ENCODE measurements at places on chromosomes 13 and 19.

GRCh38 chr19:33417751-33418150, 44.2 kb downstream of the CEBPG start:
- DNase-seq: no peak

DNA sequence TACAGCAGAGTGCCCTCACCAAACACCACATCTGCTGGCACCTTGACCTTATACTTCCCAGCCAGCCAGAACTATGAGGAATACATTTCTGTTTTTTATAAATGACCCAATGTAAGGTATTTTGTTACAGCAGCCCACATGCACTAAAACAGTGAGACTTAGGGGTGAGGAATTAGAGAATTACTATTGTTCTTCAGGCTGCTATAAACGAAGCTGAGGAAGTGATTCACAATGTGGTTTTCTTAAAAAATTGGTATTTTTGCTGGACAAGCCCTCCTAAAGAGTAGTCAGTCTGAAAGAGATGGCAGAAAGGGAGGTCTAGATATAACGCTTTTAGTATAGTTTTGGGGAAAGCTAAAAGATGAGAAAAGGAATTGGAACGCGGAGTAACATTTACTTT, 101.0 kb downstream of the SLITRK6 start:
- DNase-seq: no peak

GRCh38 chr19:54435551-54436016, 13.4 kb upstream of the LENG8 start:
- DNase-seq: no peak

- DNase-seq: no peak
Observed at GRCh38 chr13:67515895-67516294, 285.8 kb upstream of the PCDH9 start.

DNA sequence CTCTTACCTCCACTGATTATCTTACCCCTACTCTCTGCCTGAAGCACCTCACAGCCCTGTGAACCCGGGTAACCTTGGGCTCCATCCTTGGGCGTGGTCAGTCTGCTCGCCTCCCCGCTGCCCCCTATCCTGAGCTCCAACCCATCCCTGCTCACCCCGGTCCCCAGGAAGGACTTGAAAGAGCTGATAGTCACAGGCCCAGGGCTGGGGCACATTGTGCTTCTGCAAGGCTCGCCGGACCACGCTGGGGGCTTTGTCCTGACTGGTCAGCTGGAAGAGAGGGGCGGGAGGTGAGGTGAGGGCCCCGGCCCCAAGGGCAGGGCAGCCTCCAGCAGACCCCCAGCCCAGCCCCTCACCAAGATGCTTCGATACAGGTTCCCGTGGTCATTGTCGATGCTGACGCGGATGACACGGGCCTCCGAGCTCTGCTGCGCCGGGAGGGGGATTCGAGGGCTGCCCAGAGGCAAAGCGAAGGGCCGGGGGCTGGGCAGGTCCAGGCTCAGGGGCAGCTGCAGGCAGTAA, 13.0 kb upstream of the EPOR start:
- DNase-seq: no peak

DNA sequence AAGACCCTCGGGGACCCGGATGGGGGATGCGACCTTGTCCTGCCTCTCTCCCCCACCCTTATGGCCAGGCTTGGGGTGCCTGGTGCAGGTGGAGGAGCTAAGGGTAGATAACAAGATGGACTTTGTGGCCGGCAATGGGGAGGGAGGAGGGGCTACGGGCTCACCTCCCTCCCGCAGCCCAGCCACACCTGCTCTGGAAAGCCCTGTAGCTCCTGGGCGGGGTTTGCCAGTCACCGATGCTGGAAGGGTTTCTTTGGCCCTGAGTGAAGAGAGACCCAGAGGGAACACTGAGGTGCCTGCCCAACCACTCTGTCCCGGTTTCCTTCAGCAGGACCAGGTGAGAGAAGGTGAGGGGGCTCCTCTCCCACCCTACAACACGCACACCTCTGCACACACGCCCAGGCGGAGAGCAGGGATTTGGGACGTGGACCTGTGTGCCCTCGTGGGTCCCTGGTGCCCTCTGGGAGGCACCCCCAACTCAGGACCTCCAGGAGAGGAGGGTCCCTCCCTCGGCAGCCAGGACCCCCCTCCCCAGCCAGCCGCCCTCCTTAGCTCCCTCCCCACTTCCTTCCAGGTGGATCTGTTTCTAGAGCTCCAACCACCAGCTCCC, at the start of gene FUT2:
Gene FUT2, plus strand, starts transcription at position 229 of the 610 bp plus-strand sequence. CDS start 6,986 bp downstream, outside the sequence.
- no peak for DNase-seq

DNA sequence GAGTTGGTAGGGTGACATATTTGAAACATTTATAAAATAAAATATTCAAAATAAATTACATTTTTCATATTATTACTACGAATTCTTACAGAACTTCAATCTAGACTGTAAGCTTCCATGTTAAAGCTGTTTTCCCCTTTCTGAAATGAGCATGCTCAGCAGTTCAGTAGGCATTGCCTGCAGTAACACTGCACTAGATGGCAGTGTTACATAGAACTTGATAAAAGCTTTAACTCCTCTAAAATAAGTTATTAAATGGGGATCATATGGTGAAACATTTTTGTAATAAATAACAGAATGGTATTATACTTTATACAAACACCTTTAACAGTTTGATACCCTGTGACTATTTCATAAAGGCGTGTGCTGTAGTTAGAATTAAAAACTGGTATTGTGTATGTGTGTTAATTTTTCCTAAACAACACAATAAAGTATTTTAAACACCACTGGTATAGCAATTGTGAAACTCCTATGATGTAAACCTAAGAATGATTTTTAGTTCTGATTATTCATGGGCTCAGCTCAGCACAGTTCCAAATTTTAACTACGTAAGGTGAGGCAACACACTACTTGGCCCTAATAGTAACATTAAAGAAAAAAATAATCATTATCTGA, 11.6 kb upstream of the GPR18 start:
- DNase-seq: peak; percentile 41

GRCh38 chr13:97371486-97372109, 62.4 kb upstream of the RAP2A start:
- DNase-seq: no peak

GRCh38 chr19:2149980-2150793, 1.2 kb downstream of the AP3D1 start:
- no peak for DNase-seq

DNA sequence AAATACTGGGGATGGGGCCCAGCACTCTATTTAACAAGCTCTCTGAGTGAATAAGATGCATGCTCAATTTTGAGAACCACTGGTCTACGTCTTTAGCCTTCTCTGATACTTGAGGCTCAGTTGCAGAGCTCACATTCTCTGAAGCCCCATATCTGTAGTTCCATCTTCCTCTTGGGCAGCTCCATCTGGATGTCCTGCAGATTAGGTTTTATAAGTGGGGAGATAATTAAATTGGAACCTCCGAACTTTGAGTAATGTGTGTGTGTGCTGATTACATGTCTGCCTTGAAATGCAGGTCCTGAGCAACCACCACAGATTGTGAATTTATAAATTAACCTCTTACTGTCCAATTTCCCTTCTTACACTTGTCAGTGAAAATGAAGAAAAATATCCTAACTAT, 7.2 kb upstream of the RASL11A start:
- no peak for DNase-seq

- DNase-seq: no peak
Observed at GRCh38 chr19:54526972-54527371, 24.3 kb downstream of the LAIR2 start.

DNA sequence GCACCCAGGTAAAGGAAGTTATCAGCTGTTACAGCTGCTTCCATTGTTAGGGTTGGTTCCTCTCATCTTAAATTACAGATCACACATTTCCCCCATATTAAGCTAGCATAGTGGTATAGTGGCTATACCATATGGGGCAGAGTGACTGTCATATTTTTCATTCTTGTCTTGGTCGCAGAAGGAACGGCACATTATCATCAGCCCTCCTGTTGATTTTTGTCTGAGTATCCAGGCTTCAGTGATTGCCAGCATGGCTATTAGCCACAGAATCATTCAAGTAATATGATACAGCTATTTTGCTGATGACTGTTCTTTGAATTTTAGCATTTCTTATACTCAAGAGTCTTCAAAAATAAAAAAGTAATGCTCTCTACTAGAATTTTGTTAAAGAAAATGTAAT, 240.9 kb downstream of the LIG4 start:
- no peak for DNase-seq

DNA sequence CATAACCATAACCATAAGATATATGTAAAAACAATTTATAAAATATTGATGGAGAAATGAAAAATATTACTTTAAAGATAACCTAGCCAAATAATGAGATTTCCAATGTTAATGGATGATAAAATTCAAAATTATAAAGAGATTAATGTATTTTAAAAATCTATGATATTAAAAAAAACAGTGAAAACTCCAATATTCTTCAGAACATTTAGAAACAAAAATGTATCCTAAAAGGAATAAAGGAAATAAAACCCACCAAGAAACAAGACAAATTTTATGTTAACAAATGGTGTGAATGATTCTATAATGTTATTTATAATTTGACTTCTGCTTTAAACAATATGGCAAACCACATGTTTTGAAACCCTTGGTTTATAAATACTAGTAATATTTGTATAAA, 1587.8 kb downstream of the PCDH9 start:
- no peak for DNase-seq

DNA sequence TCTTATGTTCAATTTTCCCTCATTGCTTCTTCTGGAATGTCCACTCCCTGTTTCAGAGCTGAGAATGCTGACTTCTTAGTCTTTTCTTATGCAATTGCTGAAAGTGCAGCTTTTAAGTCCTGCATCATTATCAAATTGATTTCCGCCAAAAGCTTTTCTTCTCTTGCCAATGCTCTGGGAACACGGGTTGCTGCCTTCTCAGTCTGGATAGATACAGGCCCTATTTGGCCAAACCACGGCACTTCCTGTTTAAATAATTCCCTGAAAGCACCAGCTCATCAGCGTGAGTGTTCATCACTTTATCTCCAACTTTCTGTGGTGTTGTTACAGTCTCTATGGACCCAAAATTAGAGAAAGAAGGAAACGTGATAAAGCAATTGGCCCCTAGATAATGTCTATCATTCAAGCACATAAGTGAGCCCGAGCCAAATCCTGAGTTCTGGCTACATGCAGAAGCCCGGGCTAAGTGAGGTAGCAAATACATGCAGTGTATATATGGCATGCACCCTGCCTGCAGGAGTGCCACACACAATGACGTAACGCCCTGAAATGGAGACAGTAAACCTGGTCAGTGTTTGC, 85.7 kb downstream of the CYSLTR2 start:
- no peak for DNase-seq

GRCh38 chr19:16890461-16891184, 1.8 kb downstream of the F2RL3 start:
- no peak for DNase-seq

DNA sequence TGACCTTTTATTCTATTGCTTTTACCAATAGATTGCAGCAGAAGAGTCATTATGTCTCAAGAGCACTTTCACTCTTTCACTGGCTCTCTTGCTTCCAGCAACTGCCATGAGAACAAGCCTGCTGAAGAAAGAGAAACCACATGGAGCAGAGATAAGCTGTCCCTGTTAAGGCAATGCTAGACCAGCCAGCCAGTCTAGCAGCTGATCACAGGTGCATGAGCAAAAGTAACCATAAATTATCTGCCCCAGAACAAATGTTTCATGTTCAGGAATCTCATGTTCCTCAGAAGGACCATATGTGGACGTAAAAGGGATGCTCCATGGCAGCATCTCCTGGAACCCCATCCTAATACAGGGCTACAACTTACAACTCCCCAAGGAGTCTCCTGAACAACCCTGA, 20.4 kb upstream of the DCLK1 start:
- DNase-seq: no peak

DNA sequence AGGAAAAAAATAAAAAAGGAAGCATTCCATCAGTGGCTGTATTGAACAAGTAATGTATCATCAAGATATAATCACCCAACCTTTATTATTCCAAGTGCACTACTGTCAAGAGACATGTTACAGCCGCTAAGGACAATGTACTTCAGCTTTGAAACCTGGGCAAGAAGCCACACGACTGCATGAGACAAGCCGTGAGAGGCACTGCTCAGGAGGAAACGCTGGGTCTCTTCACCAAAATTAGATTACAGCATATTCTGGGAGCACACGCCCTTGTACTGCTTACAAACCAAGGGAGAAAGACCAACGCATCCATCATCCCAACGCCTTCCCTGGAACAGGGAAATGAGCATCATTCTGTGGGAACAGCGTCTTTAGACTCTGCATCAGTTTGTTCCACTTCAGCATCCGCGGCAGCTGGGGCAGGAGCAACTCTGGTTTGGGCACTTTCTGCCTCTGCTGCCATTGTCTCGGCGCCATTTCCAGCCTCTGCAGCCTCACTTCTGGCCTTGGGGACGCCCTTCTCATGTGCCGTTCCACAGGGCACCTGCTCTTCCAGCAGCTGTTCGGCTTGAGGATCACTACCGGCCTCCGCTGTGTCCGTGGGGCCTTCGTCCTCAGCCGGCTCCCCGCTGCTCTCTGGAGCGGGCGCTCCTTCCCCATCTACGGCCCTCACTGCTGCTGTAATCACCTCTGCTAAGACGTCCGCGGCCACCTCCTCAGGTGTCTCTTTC, 22.4 kb upstream of the BRD4 start:
- no peak for DNase-seq

DNA sequence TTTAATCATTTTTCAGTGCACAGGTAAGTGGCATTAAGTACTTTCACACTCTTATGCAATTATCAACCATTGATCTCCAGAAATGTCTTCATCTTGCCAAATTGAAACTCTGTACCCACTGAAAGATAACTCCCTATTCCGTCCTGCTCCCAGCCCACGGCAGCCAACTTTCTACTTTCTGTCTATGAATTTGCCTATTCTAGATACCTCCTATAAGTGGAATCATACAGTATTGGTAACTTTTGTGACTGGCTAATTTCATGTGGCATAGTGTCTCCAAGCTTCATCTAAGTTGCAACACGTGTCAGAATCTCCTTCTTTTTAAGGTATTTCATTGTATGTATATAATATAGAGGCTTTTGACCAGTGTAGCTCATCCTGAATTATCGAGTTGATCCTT, 5.7 kb upstream of the CEACAM18 start:
- no peak for DNase-seq

DNA sequence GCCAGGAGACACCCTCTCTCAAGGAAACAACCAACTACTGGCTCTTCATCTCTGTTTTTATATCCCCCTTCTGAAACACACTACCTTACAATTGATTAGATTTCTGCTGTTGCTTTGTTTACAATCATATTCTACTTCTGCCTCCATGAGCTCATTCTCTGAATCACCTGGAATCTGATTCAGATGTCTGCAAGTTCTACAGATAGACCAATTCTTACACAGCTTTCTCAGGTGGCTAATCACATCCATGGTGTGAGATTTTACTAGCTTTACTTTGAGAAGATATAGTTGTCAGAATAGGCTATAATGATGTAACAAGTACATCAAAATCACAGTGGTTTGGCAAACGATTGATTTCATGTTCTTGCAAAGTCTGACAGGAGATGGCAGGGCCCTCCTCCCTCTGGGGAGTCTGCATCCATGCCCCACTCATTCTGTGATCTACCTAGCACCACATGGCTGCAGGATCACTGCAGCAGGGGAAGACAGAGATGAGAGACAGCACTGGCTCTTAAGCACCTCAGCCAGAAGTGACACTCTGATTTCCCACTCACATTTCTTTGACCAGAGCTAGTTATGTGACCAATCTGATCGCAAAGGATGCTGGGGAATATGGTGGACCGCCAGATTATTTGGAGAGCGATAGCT, 243.7 kb downstream of the FOXO1 start:
- DNase-seq: no peak

All from renal pelvis (tissue), 12 donors.